ENCODE measurements at places on chromosomes 16 and 17. TPM values are rescaled to one million over a fixed set of nuclear protein-coding genes. Genes with fewer than 3 reads are reported as not detected.

Gene TP53TG3C
- not detected for total RNA-seq

Gene FOXF1
- not detected for total RNA-seq

Gene CDH16
- total RNA-seq = not detected

Gene TAT
- not detected for total RNA-seq

Gene PTX4
- not detected for total RNA-seq

Gene NUP85
- 75.0 TPM for total RNA-seq

Gene CDYL2
- total RNA-seq = 28.3 TPM

Gene MT4
- total RNA-seq = not detected
